ENCODE measurements at places on chromosomes 6 and 20.
A peak's percentile ranks its signal among the peaks of the same experiment; 100 is the strongest.

GRCh38 chr6:100664274-100665040, 199.7 kb upstream of the SIM1 start:
- DNase-seq, result peak; percentile 42

DNA sequence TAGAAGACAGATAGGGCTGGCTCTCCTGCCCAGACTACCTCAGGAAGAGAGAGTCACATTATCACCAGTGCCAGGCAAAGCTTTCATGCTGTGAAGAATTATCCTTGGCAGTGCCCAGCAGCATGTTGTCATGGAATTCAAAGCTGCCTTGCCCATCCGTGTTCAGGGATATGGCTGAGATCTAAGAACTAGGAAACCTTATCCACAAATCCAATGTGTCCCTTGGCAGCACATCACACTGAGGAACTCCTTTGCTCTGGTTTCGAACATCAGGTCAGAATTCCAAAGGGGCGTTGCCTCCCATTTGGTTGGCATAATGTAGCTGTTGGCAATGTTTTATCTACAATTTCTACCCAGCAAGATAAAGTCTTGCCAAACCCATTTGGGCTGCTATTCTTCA, 52.7 kb downstream of the ADGRF1 start:
- no peak for DNase-seq

DNA sequence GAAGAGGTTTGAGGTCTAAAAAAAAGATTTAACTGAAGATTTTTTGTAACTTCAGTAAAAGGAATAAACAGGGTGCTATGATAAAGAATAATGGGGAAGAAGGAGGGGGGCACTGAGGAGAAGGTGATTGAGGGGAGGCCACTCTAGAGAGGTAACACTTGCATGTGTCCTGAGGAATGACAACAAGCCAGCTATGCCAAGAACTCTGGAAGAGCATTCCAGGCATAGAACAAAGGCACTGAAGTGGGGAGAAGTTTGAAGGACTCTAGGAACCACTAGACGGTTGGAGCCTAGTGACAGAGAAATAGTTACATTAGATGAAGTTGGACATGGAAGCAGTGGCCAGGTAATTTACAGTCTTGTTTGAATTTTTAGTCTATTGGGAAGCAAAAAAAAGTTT, 10.8 kb upstream of the SF3B5 start:
- DNase-seq, result no peak

GRCh38 chr6:159214281-159214680, 45.1 kb downstream of the FNDC1 start:
- DNase-seq, result no peak

- no peak for DNase-seq
Measured at GRCh38 chr6:11403035-11403601, 134.4 kb upstream of the TMEM170B start.

Data from A673 (cell line).